ENCODE measurements at places on chromosomes 5 and 9.

DNA sequence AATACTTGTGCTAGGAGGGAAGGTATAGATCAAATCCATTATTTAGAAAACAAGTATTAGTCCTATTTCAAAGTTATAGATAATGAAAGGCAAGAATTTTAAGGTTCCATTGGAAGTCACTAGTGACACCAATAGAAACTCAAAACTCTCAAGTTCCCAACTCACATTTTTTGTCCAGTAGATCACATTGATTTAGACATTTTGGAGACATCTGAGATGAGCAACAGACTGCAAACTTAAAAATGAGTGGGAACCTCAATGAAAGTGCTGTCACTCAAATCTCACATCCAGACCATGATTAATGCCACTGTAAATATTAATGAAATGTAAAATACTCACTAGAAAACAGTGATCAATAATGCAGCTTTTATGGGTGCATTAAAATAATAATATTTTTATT, 405.0 kb downstream of the ENC1 start:
- no peak for DNase-seq

DNA sequence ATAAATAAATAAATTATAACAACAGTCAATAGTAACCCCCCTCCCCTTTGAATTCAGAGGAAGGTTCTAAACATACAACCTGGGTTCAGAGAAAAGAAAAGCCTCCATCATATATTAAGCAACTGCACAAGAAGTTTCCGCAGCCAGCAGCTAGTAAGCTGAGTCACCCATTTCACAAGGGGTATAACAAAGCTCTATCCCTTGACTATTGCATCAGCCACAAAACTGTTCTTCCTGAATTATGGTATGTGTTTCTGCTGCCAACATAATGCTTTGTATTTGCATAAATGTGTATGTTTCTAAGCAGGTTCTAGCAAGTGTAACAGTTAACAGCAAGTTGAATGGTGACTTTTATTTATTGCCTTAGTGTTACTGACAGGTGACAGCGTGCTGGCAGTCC, 6.8 kb upstream of the CEP120 start:
- DNase-seq, result peak; percentile 21

GRCh38 chr9:126626926-126627233, 13.2 kb downstream of the LMX1B start:
- no peak for DNase-seq

- peak; percentile 81 for DNase-seq
Observed at GRCh38 chr9:124208571-124208970, 49.2 kb upstream of the NEK6 start.

GRCh38 chr5:158952248-158952545, 147.5 kb downstream of the EBF1 start:
- DNase-seq, result no peak

- no peak for DNase-seq
Observed at GRCh38 chr9:104915753-104916152, 12.2 kb downstream of the ABCA1 start.

- no peak for DNase-seq
Observed at GRCh38 chr5:178624631-178625546, 2.0 kb downstream of the CLK4 start.

DNA sequence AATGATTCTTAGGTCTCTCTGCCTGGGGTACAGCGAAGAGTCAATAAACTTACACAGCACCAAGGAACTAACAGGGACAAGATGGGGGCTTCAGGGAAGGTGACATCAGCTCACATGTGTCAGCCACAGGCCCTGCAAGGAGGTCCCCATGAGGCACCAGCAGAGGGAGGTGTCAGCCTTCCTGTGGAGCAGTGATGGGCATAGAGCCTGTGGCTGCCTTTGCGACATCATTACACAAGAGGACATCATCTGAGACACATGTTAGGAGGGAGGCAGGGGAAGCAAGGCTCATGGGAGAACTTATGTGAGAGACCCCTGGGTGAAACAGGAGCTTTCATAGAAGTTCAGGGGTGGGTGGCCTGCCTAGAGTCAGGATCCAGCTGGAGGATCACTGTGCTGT, 389.6 kb downstream of the SEMA5A start:
- peak; percentile 1 for DNase-seq

- no peak for DNase-seq
Observed at GRCh38 chr5:110817459-110817858, 78.7 kb downstream of the SLC25A46 start.

DNA sequence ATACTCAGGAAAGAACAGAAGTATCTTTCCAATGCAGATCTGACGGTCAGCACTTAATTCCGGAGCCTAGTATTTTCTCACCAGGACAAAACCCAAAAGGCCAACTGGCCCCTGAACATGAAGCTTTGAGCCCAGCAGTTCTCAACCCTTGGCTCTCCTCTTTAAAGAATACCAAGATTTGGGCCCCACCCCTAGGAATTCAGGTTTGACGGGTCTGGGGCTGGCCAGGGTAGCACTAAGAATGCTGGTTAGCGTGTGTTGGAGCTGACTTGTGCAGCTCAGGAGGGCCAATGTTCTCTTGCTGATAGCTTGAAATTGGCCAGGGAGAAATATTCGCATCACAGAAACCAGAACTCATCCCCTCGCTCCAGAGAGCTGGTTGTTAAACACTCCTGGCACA, 88.3 kb upstream of the PTCH1 start:
- DNase-seq, result no peak

DNA sequence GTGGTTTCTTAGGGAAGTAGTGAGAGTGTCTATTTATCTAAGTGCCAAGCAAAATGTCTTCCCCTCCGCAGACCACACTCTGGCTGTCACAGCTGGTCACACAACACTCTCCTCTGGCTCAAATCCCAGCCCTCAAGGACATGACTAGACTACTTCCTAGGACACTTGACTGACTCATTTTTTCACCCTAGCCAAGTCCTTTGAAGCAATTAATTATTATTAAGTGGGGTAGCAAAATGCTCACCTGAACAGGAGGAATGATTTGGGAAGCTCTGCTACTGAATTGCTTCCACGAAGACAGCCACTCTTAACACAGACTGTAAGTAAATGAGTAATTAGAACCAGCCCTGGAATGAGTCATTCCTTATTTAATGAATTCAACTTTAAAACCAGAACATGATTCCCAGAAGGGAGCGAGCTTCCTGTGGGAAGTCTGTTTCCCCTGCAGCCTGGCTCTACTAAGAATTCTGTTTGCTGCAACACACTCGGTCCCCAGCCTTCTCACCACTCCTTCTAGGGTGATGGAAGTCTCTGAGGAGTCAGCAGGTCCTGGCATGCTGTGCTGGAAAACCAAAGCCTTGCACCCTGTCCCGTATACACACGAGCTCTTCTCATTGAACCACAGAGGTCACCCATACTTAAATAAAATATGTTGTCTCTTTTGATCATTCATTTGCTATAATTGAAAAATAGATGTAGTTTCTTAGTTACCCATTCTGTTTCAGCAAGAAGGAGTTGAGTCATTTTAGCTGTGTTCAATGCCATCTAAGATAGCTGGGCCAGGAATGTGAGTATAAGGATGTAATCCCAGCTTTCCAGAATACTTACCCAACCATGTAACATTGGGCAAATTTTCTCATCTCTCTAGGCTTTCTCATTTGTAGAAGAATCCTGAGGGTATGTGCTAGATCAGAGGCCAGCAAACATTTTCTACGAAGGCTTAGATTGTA, 218.6 kb upstream of the RASEF start:
- no peak for DNase-seq

- no peak for DNase-seq
Observed at GRCh38 chr5:179912951-179913350, 5.3 kb upstream of the TBC1D9B start.

DNA sequence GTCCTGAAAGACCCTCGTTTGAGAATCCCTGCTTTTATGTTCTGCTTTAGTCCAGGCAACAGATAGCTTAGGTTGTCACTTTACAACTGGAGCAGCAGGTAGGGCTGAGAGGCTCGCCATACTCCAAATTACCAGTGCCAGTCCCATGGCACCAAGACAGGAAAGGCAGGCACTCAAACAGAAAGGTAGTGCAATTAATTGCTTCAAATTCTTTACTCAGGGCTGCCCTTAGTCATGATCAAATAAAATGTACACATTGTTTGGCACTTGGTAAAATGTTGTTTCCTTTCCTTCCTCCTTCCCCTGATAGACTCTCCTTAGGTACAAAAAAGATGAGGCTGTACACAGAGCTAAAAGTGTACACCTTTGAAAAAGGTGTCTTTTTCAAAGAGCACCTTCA, 115.8 kb upstream of the CCDC152 start:
- no peak for DNase-seq

DNA sequence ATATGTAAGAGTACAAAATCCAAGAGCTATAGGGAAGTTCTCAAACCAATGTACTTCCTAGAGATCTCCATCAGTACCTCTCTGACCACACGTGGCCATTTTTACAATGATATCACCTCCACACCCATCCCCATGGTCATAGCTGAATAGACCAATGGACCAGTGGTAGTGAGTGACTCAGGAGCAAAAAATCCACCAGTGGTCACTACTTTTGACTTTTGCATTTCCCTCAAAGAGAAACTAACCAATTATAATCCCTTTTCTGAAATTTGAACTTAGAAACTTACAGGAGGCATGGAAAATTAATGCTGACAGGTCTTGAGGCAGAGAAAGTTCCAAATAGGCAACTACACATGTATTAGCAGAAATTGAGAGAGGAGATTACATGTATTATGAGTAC, 238.4 kb downstream of the TRPM3 start:
- DNase-seq, result no peak

DNA sequence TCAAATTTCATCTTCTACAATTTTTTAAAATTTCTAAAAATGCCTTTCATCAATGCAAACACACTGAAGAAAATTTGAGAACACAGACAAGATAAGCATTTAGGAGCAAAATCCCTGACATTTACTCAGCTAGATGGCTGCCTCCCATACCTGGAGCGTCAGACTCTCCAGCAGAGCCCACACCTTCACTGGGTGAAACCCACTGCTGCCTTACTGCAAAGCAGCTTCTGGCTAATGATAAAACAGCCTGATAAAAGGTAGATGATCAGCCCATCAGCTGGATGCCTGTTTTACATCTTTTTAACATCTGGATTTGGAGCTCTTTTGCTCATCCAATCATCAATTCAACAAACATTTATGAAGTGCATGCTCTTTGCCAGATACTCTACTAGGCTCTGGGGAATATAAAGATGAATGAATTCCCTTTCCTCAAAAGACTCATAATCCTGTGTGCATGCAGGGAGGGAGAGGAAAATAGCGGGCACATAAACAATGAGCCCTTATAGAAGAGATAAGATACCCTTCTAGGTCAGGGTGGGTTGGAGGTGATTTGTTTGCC, 271.2 kb downstream of the SAXO1 start:
- no peak for DNase-seq

- no peak for DNase-seq
Observed at GRCh38 chr9:127927988-127928675, 2.4 kb downstream of the PIP5KL1 start.

DNA sequence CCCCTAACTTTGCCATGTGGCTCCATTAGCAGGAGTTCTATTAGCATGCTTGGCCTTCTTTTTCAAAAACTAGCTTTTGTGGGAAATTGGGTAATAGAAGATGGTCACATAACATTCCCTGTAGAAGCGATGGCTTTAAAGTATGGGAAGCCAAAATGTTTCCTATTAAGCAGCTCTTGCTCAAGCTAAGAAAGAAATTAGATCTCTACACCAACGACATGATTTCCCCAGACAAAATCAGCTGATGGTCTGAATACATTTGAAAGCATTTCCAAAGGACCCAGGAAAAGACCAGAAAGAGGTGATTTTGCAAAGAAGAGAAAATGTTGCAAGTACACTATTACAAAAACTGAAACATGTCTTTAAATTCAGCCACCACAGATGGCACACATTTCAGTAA, 4.8 kb upstream of the NFIL3 start:
- DNase-seq, result no peak

DNA sequence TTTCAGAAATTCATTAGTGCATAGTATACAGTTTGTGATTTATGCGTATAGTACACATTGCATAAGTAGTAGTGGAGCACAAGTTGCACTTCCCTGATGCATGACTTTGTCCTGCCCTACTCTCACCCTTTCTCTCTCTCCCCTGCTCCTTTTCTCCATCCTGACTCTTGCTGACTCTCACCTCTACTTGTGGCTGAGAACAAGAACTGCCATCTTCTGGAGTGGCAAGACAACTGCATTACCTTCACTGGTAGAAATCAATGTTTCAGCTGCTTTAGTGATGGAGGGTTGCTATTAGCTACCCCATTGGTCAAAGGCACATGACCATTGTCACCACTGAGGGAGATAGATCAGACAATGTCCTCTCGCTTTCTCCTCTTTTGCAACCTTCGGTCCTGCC, 26.9 kb downstream of the SPEF2 start:
- DNase-seq, result no peak

GRCh38 chr9:121326130-121326838, 43.8 kb downstream of the STOM start:
- no peak for DNase-seq

DNA sequence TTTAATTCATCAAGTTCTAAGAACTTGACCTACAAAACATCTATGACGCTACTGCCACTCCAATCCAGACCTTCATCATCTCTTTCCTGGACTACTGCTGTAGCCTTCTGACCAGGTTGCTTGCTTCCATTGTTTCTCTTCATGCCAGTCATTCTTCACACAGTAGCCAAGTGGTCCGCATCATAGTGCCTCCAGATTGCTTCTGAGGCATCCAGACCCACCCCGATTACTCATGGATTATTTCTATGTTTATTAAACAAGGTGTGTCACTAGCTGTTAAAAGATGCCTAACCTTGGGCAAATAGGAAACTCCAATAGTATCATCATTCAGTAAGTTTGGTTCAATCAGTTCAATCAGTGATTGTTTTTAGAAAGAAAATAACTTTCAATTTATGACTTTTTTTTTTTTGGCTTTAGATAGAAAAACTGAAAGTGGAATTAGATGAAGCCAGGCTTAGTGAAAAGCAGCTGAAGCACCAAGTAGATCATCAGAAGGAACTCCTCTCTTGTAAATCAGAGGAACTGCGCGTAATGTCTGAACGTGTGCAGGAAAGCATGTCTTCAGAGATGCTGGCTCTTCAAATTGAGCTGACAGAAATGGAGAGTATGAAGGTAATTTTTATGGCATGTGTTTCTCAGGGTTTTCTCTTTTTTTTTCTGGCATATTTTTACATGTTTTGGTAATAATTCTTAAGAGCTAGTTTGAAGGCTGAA, 9.5 kb downstream of the SPDL1 start:
- DNase-seq, result no peak

DNA sequence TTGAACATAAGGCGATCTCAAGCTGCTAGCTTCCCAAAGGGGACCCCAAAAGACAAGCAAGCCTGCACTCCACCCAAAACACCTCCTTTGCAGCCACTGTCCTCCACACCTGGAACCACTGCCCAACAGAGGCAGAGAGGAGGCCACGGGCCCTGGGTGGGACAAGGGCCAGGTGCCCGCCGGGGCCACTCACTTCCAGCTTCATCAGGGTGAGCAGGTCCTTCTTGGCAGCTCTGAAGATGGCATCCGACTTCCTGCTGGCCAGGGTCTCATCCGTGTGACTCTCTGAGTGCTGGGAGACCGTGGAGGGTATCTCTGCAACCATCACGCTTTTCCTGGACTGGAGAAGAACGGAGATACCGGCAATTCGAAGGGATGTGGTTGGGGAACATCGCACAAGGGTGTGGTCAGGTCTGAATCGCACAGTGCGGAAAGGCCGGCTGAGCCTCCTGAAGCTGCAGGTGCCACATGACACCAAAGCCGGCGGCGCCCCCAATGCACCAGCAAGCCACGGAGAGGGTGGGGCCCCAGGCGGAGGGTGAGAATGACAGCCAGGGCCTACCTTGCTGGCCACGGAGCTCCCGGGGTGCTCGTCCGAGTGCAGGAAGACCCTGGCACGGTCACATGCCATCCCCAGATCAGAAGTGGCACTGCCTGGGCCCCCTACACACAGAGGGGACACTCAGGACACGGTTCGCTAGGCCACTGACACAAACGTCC, 44.6 kb downstream of the PNPLA7 start:
- no peak for DNase-seq
